Mucosa of gallbladder (tissue), 1 donor: ENCODE measurements at places on chromosomes 1 and 21. TPM values are rescaled to one million over a fixed set of nuclear protein-coding genes. Genes with fewer than 3 reads are reported as not detected.

- no peak for DNase-seq
Measured at GRCh38 chr1:72271555-72272085, 10.7 kb downstream of the NEGR1 start.

DNA sequence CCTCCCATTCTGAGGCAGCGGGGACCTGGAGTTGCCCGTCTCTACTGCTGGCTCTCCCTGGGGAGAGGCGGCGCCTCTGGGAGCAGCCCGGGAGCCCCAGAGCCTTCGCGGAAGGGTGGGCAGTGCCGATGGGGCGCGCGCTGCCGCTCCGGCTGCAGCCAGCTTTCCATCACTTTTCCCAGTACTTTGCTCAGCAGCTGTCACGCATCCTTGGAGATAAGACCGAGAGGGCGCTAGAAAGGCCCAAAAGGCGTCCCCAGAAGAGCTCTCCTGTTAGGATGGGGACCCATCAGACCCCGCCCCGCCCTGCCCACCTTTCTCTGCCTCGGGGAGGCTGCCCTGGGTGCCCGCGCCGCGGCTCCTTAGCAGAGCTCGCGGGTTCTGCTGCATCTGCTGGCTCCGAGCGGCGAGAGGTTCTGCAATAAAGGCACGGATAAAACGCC lies 534 bp downstream of the KCNH1 start:
- no peak for DNase-seq

DNA sequence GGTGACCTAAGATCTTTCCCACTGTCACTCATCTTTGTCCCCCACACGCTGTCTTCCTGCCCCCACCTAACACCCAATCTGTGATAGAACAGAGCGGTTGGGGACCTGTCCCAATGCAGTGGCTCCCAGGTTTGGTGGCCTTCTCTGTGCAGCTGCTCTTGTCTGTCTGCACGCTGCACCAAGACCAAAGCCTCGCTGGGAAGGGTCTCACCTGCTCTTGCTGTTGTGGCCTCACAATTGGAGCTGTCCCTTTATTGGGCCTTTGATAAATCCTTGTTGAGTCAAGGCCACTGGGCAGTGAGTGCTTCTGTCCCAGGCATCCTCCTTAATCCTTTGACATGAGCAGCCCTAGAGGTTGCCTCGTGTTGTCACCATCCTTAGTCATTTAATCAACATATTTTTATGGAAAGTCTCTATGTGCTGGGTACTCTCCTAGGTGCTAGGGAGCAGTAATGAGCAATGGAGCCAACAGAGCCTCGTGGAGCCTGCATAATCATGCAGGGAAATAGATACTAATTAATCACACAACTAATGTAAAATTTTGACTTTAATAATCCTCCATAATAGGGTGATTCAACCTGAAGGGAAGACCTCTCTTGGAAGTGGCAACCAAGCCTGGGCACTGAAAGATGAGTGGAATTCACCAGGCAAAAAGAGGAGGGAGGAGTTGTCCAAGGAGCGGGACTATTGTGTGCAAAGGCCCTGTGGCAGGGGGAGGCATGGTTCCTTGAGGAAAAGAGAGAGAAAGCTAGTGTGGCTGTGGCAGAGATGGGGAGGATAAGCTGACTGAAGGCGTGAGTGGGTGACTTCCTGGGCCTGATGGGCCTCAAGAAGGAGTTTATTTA lies 57.6 kb downstream of the MAN1C1 start:
- DNase-seq: no peak

- DNase-seq: no peak
Measured at GRCh38 chr1:59739111-59739510, 75.6 kb upstream of the HOOK1 start.

- no peak for DNase-seq
Measured at GRCh38 chr1:76023669-76024435, 50.7 kb upstream of the ST6GALNAC3 start.

DNA sequence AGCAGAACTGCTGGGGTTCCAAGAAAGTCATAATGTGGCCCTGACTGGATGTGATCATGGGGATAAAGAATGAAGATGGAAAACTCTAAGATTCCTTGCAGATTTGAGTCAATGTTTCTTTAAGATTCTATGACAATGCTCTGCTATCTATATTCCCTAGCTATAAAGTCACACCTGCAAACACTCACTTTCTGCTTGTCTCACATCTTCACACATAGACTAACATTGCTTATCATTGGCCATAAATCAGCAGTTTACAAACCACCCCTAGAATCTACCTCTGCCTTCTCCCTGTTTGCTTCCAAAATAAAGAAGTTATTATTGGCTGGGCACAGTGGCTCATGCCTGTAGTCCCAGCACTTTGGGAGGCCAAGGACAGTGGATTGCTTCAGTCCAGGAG lies 33.1 kb upstream of the NPL start:
- DNase-seq: no peak

GRCh38 chr1:170765712-170766330 lies 101.9 kb downstream of the PRRX1 start:
- no peak for DNase-seq

DNA sequence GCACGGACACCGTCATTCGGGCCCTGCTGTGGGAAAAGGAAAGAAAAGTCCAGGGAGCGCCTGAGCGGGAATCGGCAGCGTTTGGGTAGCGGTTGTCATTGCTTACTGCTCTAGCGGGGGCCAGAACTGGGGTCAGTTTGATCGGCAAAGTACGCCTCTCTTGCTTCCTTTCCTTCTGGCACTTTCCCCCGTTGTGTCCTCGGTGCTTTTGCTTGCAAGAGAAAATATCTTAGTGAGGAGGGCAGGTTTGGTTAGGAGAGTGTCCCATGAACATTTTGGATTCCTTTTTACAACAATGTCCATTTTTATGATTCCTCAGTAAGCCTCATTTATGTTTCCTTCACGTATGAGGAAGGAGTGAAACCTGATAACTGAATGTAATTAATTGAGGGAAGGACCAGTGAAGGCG lies 670 bp downstream of the ST3GAL3 start:
- DNase-seq: no peak

DNA sequence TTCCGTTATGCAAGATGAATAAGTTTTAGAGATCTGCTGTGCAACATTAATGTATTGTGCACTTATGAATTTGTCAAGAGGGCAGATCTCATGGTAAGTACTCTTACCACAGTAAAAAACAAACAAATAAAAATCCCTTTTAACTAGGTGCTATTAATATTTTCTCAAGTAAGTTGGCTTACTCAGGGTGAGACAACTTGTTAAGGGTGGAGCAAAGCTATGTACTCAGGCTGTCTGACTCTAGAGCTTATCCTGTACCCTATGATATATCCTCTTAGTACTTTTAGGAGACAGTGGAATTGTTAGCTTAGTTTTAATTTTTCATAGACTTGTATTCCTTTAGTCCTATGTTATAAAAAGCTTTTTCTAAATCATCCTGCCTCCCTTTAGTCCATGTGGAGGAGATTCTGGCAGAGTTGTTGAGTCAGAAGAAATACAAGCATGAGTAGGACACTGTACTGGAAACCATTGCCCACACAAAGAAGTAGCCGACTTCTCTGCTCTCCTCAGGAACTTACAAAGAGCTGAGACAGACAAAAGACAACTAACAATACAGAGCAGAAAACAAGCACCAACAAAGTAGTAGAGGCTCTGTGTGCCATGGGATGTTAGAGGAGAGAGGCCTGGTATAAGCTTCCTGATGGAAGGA lies 49.2 kb downstream of the S1PR1 start:
- no peak for DNase-seq

DNA sequence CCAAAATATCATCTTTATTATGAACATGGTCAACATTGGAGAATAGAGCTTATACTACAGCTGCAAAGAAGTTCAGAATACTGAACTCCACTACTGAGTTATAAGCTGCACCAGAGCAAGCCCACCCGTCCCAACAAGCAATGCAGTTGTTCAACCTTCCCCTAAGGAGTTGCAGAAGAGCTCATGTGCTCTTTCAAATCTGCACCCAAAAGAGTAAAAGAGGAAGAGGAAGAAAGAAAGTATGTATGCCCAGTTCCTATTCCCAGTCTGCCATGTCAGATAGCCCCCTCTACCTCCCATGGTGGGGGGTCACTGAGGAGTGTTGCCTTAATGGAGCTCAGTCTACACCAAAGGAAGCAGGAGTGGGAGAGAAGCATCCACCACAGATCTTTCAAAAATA lies 6.9 kb downstream of the C1orf162 start:
- DNase-seq: no peak

DNA sequence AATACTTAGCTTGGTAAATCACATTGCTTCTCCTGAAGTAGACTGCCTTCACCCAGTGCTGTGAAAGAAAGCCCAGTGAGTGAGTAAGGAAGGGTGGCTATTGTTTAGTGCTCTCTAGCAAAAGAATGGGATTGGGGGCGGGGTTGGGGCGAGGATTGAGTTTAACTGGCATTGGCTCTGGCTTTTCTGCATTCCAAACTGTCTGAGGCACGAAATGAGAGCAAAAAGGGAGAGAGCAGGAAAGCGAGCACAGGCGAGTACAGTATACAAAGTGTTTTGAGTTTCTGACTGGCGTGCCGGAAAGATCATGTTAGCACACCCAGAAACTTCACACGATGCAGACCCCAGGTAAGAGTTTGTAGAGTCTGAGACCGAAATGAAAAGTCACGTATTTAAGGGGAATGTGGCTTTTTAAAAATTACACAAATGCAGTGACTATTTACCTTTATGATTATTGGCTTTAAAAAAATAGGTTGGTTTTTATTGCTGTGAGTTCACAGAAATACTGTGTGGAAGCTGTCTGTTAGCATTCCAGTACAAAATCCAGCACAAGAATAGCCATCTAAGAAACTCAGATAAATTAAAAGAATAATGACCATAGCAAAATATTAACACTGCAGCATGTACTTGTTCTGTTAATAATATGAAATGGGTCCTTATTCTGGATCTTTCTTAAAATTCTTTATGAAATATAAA lies 155.4 kb downstream of the CLEC20A start:
- peak; percentile 73 for DNase-seq

DNA sequence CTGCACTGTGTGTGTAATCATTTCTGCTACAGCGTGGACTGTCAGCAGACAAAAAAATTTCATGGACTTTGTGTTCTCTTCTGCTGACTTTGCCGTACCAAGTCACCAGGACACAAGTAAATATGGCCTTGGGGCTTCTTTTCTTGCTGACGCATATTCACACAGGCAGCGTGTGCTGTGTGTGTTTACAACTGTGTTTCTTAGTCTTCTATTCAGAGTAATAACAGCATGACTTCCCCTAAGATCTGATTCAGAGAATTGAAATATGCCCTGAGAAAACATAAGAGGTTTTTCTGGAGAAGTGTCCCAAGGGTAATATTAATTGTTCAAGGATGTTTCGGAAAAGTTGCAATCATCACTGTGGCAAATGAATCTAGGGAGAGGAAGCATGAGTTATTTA lies 47.1 kb upstream of the DYNLT5 start:
- no peak for DNase-seq

GRCh38 chr1:98278055-98278454 lies 357.2 kb upstream of the DPYD start:
- DNase-seq: no peak

- no peak for DNase-seq
Measured at GRCh38 chr1:58699011-58699762, 675 bp downstream of the MYSM1 start.

DNA sequence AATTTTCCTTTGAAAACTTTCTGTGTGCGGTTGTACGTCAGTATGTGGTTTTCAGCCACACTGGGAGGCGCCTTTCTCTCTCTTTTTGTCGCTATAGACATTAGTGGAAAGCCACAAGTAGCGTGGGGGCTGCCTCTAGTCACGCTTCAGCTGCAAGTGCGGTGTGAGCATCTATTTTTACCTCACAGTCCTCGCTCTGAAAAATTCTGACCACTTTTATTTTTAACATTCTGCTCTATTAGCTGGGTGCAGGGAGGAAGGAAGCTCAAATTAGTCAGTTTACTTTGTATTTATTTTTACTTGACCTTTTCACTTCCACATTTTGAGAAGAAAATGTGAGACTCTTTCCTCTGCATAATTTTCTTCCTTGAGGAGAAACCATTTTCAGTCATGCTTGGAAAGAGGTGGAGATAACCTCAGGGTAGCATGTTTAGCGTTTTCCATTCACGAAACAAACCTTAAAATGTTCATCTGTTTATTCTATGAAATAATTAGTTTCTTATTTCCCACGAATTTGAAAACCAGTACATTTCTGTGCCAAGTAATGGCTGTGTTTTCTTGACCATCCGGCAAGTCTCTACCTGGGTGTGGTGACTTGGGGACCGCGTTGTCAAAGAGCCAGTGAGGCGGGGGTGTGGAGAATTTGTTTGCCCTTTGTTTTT lies 35.6 kb downstream of the ADARB1 start:
- DNase-seq: no peak

DNA sequence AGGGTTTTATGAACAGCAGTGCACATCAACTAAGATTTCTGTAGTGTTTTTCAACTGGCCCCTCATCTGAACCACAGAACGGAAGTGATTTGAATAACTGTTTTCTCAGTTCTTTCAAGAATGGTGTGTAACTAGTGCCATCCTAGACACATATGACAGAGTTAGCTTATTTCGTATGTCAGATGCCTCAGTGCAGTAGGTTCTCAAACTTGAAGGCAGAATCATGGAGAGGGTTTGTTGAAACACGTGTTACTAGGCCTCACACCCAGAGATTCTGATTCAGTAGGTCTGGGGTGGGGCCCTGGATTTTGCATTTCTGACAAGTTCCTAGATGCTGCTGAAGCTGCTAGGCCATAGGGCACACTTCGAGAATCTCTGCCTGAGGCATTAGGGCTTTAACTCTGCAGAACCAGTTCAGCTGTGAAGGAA lies 49.0 kb downstream of the SCCPDH start:
- DNase-seq: no peak

GRCh38 chr1:7962014-7962335 lies 464 bp downstream of the PARK7 start:
- no peak for DNase-seq

DNA sequence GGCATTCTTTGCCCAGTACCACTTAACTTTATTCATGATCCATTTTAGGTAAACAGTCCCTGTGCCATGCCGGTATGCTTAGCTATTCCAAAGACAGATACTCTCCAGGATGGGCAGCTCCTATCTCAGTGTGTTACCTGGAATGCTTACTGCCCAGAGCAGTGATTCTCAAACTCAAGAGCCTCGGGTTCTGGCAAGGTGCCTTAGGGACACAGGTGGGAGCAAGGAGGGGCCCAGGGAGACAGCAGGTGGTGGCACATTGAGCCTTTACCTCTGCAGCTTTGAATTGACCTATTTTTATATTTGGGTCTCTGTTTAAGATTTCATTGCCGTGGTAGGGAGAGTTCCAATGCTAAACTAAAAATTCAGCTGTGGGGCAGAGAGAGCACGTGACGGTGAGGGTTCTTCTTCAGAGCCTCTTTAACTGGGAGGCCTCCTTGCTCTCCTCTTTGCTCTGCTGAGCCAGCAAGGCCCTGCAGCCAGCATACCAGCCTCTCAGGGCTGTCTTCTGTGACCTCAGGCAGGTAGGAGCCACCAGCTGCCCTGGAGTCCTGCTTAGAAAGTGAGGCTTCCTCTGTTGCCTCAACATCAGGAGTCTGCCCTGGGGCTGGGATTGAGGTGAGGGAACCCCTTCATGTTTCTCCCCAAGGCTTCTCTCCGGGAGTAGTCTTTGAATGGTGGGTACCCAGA lies 20.2 kb downstream of the PHGDH start:
- no peak for DNase-seq

Gene UBAP2L
- 118 TPM for total RNA-seq

Gene TRIM58
- 0.66 TPM for total RNA-seq

Gene MCOLN2
- 1.8 TPM for total RNA-seq

Gene RGS1
- total RNA-seq: 147 TPM
